NCI-H1436 (cell line): ENCODE measurements at places on chromosomes 11 and 22.

- no peak for DNase-seq
Observed at GRCh38 chr11:44892843-44893242, 57.8 kb downstream of the TP53I11 start.

GRCh38 chr11:13831696-13832095 lies 130.8 kb upstream of the SPON1 start:
- DNase-seq: no peak

GRCh38 chr11:115578275-115578674 lies 74.1 kb upstream of the CADM1 start:
- no peak for DNase-seq

GRCh38 chr11:68412593-68413475 lies 47.7 kb upstream of the PPP6R3 start:
- no peak for DNase-seq

GRCh38 chr11:10208131-10208575 lies 85.9 kb downstream of the SBF2 start:
- DNase-seq: peak; percentile 10

DNA sequence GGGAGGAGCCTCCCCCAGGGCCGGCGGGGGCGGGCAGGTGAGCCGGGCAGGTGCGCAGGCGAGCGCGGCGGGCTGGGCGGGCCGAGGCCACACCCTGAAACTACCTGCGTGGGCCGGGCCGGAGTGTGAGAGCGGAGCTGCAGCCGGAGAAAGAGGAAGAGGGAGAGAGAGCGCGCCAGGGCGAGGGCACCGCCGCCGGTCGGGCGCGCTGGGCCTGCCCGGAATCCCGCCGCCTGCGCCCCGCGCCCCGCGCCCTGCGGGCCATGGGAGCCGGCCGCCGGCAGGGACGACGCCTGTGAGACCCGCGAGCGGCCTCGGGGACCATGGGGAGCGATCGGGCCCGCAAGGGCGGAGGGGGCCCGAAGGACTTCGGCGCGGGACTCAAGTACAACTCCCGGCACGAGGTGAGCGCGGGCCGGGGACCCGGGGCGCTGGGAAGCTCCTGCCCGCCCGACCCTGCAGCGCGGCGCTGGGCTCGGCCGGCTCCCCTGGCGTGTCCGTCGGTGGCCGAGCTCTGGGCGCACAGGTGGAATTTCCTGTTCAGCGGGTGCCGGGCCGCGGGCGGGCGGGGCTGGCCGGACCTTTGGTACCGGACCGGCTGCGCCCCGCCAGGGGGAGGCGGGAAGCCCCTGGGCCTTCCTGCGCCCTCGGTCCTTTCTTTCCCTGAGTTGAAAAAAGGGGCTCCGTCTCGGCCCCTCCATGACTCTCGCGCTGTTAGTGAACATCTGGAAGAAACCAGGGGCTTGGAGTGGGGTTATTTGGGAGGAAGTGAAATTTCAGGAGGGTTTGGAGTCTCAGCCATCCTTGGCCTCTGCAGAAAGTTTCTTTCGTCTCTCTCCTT lies at the start of gene ST14:
TSS of gene ST14 (plus strand) at position 126 of the 841 bp plus-strand sequence. CDS start at position 324, 198 bp downstream.
- DNase-seq: peak; percentile 31

- DNase-seq: no peak
Observed at GRCh38 chr11:79434283-79434682, 6.5 kb downstream of the TENM4 start.

- no peak for DNase-seq
Observed at GRCh38 chr22:21984793-21985192, 2.2 kb upstream of the TOP3B start.

DNA sequence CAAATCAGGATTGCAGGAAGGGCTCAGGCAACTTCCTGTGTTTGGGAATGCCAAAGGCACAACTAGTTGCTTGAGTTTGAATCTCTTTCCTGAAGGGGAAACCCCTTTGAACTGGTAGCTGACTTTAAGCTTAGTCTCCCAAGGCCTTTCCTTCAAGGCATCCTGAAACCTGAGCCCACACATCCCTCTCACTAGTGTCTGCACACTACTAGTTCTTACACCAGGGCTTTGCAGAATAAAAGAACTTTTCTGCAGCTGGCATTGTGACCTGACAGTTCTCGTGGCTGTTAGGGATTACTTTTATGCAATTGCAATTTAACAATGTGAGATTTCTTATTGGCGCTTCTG lies 95.4 kb downstream of the EXT2 start:
- no peak for DNase-seq

DNA sequence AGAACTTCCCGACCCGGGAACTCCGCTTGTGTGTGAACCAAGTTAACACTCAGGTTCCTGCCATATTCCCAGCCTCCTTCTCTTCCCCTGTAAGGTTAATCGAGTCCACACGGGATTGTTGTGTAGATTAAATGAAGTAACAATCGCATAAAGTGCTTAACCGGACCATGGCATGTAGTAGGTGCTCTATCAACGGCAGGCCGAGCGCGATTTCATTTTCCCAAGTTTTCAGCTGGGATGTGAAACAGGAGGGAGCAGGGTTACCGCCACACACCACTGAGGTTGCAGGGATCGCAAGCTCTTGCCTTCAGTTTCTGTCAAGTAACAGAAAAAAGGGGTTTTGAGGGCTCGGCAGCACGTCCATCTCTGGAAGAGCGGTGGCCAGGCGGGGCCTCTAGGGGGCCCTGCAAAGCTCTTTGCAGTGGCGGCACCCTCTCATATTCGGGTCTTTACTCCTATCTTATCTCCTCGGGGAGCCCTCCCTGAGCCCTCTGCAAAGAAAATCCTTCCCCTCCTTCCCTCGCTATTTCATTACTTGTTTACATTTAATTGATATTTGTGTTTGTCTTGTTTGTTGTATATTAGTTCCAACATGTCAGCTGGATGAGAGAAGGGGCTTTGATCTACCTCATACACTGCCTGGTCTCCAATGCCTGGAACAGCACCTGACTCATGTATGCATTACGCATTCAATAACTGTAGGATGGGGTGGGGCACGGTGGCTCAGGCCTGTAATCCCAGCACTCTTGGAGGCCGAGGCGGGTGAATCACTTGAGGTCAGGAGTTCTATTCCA lies 816 bp upstream of the PLEKHA7 start:
- DNase-seq: peak; percentile 32

DNA sequence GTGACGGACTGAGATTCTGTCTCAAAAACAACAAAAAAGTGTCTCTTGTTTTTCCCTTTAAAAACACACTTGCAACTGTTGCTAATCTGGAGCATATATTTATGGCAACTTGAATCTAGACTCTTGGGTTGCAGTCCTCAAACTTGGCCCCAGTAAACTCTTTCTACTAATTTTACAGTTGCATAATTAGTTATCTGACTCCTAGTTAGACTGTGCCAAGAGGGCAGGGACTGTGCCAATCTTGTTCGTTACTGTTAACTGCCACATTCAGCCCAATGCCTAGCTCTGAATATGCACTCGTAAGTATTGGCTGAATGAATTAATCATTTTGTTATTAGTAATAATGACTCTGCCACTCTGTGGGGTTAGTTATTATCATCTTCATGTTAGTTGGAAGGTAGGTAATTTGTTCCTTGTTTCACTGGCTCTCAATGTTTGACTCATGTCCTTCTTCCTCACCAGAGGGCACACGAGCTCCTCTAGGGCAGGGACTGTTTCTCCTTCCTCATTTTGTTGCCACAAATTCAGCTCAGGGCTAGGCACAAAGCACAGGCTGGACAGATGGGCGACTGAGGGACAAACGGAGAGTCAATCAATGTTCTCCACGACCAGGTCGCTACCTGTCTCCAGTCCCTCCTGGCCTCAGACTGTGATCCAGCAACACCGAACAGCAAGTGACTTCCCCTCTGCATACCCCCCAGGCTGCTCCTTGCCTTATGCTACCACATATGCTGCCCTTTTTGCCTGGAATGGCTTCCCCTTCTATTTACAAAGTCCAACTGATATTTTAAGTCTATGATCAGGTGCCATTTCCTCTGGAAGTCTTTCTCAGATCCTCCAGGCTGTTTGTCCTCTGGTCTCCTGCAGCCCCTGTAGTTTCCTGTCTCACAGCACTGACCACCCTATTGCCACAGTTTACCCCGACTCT lies 9.0 kb downstream of the CLPB start:
- no peak for DNase-seq

- DNase-seq: no peak
Observed at GRCh38 chr11:75338516-75339208, 12.8 kb downstream of the ARRB1 start.

DNA sequence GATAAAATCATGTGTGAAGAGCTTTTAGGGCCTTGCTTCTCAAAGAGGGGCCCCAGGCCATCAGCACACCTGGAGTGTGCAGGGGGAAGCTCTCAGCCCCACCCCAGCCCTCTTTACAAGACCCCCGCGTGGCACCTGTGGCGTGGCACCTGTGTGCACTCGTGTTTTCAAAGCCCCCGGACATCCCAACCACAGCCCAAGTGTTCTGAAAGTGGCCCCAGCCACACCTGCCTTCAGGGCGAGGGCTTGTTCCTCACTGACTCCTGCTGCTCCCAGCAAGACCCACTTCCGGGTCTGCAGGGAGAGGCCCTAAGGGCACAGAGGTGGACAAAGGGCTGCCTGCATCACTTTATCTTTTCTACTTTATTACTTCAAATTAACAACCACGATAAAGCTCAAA lies 17.5 kb upstream of the TMEM184B start:
- no peak for DNase-seq

DNA sequence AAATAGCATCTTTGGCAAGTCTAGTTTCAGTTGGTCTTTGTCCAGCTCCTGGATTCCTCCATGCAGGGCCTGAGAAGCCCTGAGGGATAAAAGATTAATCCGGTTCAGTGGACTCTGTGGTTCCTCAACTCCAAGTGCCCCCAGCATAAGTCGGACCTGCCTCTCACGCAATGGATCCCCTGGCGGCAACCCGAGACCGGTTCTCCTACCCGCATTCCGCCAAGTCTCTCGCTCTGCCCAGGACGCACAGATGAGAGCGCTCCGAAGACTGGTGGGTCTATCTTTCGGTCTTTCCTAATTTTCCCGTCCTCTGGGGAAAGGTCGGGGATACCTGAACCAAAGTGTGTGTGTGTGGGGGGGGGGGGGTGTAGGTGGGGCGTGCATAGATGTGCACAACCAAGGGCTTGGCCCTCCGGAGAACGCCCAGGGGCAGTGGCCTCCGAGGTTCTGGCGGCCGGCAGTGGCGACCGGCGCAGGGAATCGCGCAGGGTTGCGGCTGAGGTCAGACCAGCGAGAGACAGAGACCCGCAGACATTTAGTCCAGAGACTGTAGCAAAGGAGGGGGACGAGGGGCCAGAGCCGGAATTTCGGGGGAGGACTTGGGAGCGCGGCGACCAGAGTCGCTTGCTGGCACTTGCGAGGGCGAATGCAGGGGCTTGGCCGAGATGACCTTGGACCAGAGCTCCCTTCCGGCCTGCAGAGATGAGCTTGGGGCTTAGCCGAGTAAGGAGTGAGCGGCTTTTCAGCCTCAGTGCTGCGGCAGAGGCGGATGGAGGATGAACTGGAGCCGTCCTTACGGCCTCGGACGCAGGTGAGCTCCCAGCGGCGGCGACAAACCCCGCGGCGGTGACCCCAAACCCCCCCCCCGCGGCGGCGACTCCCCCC lies 712 bp upstream of the SLC2A11 start:
- peak; percentile 29 for DNase-seq

DNA sequence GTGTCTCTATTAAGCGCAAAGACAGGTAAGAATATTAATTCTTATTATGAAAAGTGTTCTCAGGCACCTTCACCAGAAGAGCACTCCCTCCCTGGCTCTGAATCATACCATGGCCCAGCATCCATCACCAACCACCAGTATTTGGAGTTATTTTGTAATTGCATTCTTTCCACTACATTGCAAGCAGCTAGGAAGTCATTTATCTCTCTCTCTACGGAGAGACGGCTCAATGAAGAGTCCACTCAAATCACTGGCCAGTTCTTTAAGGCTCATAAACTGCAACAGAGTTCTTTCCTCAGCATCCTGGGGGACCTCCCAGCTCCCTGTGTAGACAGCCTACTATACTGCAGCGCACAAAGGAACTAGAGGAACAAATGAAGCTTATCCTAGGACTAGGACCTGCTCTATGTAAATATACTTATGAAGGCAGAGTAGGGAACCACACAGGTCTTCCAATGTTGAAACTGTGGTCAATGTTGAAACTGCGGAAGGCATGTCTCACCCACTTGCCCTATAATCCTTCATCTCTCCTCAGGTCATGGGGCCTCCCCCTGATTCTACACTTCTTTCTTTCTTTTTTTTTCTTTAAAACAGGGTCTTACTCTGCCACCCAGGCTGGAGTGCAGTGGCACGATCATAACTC lies 63.4 kb downstream of the AAMDC start:
- DNase-seq: no peak

GRCh38 chr11:128235958-128236357 lies 351.4 kb downstream of the ETS1 start:
- no peak for DNase-seq

GRCh38 chr11:86668929-86669328 lies 3.5 kb downstream of the ME3 start:
- no peak for DNase-seq

DNA sequence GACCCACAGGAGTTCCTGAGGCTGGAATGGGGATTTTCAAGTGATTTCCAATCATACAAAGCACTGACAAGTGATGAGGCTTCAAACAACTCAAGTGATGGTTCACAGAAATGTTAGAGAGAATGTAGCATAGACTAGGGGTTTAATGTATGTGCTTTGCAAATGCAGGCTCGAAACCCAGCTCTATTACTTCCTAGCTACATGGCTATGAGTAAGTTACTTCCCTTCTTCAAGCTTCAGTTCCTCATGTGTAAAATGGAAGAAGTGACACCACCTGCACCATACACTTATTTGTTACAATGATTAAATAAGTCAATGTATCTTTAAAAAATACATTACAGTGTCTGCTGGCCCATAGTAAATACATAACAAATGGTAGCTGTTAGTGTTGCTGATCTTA lies 139.8 kb downstream of the CCDC81 start:
- no peak for DNase-seq

DNA sequence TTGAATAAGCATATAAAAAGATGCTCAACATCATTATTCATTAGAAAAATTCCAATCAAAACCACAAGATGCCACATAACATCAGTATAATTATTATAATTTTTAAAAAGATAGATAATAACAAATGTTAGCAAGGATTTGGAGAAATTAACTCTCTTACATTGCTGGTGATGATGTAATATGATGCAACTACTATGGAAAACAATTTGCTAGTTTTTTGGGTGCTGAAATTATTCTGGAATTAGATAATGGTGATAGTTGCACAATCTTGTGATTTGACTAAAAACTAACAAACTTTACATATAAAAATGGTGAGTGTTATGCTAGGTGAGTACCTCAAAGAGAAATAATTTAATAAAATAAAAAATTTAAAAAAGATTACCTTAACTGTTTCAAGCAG lies 412.2 kb downstream of the LRRC4C start:
- no peak for DNase-seq

GRCh38 chr22:10727393-10727792 lies 4800.6 kb upstream of the OR11H1 start:
- DNase-seq: no peak

- no peak for DNase-seq
Observed at GRCh38 chr22:37229805-37230672, 14.0 kb downstream of the RAC2 start.

DNA sequence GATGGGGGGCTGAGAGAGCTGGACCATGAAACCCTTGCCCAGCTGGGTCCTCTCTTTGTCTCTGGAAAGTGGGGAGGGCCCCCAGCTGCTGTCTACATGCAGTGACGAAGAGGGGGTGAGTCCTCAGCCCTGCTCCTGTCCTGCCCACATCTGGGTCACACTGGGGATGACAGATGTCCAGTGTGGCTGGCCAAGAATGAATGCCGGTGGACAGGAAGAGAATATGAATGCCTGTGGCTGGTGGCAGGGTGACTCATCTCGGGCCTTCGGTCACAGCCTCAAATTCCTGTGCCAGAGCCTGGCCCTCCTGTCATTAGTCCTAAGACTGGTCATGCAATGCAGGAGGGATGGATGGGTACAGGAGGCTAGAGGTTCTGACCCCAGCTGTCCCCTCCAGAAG lies 2.2 kb upstream of the PNPLA3 start:
- DNase-seq: no peak
